Sigmoid colon (tissue), 7 donors: ENCODE measurements at places on chromosomes 6 and 20. TPM values are rescaled to one million over a fixed set of nuclear protein-coding genes. Genes with fewer than 3 reads are reported as not detected.

DNA sequence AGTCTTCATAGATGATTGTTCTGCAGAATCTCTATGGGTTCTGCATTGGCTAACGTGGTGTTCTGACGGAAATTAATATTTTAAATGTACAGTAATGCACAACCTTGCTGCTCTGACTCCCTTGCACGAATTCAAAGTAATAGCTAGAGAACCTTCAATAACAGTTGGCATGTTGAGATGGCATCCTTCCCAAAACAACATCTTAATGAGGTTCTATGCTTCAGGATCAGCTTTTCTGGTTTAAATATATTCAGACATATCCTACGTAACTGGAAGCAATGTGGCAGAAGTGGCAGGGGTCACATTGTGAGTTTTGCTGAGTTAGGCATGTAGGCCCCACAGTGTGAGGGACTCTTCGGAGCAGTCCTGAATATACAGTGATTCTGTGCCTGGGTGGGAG is 25.7 kb downstream of the DSE start:
- peaks cover 12% of the 10 kb centered on the region for H3K4me1 ChIP-seq
- no peak for DNase-seq
- no peaks in the 10 kb centered on the region for H3K27me3 ChIP-seq
- no peak overlapping the region for H3K27ac ChIP-seq
- H3K36me3 ChIP-seq = no peaks in the 10 kb centered on the region
- no peak overlapping the region for H3K4me3 ChIP-seq

DNA sequence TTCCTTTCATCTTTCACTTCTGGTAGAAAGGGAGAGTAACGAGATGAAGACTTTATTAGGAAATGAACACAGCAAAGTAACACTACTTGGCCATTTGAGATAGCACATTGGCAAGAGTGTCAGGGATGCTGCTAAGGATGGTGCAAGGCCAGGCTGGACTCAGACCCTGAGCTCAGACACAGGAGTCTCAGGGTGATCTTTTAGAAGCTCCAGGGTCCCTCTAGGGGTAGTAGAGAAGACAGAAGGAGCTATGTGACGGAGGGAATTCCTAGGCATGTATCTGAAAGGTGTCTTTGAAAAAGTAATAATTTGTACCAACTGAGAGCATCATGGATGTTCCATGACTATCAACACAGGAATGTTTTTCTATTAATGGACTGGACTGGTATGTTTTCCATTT is 436.5 kb downstream of the DHX35 start:
- DNase-seq = no peak
- no peak overlapping the region for H3K4me3 ChIP-seq
- no peaks in the 10 kb centered on the region for H3K27me3 ChIP-seq
- no peaks in the 10 kb centered on the region for H3K4me1 ChIP-seq

- no peaks in the 10 kb centered on the region for H3K27me3 ChIP-seq
- H3K36me3 ChIP-seq = no peaks in the 10 kb centered on the region
- no peaks in the 10 kb centered on the region for H3K4me1 ChIP-seq
- no peak overlapping the region for H3K4me3 ChIP-seq
- no peak overlapping the region for H3K27ac ChIP-seq
- DNase-seq = no peak
These were observed 27.4 kb downstream of the KCNQ5 start for GRCh38 chr6:72649032-72649984.

DNA sequence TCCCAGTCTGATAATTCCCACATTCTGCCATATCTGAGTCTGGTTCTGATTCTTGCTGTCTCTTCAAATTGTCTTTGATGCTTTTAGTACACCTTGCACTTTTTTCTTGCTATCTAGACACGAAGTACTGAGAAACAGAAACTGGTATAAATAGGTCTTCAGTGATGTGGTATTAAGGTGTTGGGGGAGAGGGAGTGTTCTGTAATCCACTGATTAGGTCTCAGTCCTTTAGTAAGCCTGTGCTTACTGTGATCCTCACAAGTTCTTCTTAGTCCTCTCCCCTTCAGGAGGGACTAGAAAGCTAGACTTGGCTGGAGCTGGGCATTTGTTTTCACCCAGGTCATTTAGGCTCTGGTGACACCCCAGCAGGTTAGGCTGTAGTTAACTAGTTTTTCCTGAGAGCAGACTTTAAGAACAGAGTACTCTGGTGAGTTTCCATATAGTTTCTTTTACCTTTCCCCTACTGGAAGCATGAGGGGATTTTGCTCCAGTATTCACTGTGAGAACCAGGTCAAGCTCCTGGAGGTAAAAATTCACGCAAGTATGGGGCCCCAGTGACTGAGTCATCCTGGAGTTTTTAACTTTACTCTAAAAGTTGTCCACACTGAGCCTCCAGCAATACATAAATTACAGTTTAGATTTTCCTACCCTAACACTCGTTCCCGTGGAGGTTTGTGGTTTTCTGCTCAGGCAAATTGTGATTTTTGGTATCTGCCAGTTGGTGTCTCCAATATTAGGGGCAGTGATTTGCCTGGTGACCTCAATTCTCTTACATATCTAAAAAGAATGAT is 154.6 kb downstream of the CDKAL1 start:
- no peaks in the 10 kb centered on the region for H3K27me3 ChIP-seq
- H3K27ac ChIP-seq = no peak overlapping the region
- H3K4me3 ChIP-seq = no peak overlapping the region

GRCh38 chr6:160917572-160917971 is 74.0 kb upstream of the MAP3K4 start:
- H3K4me1 ChIP-seq = no peaks in the 10 kb centered on the region
- no peak overlapping the region for H3K27ac ChIP-seq
- H3K36me3 ChIP-seq = no peaks in the 10 kb centered on the region
- no peak for DNase-seq
- no peaks in the 10 kb centered on the region for H3K27me3 ChIP-seq

- no peaks in the 10 kb centered on the region for H3K4me1 ChIP-seq
- H3K27me3 ChIP-seq = no peaks in the 10 kb centered on the region
- no peak overlapping the region for H3K4me3 ChIP-seq
- H3K36me3 ChIP-seq = no peaks in the 10 kb centered on the region
- no peak overlapping the region for H3K27ac ChIP-seq
These were observed 176.7 kb upstream of the BTBD3 start for GRCh38 chr20:11740975-11741374.

Gene HLA-DOA
- polyA plus RNA-seq = 42.0 TPM

- DNase-seq = no peak
- H3K27me3 ChIP-seq = no peaks in the 10 kb centered on the region
- no peak overlapping the region for H3K4me3 ChIP-seq
These were observed 28.2 kb downstream of the CBFA2T2 start for GRCh38 chr20:33518071-33518470.

Gene TBC1D7
- 33.6 TPM for polyA plus RNA-seq

DNA sequence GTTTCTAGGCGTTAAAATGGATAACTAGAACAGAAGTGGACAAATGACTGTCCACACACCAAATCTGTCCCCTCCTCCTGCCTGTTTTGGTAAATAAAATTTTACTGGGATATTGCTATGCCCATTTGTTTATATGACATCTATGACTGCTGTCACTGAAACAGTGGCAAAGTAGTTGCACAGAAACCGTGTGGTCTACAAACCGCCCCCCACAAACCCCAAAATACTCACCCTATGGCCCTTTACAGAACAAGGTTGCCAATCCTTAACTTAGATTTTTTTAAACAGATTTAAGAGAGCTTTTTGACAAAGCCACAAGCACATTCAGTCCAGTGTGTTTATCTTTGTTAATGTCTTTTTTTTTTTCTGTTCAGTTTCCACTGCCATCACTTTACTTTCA is 137.8 kb downstream of the MTFR2 start:
- H3K27ac ChIP-seq = no peak overlapping the region
- no peaks in the 10 kb centered on the region for H3K36me3 ChIP-seq
- H3K27me3 ChIP-seq = peaks cover 7% of the 10 kb centered on the region
- H3K4me1 ChIP-seq = no peaks in the 10 kb centered on the region
- DNase-seq = no peak

DNA sequence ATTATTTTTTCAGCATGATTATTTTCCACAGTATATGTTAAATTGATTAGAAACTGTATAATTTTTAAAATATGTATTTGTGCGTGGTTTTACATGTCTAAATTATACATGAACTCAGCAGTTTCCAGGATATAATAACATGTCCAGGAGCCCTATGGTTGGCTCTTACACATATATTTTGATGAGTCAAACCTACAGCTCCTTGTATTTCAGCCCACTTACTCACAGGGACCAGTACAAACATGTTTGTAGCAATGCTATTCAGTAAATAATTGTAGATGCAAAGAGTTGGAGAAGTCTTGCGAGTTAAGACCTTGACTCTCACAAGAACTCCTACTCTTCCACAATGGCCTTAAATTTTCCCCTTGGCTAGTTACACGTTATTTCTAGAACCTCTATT is 107.2 kb upstream of the SASH1 start:
- H3K27me3 ChIP-seq = no peaks in the 10 kb centered on the region
- peaks cover 33% of the 10 kb centered on the region for H3K4me1 ChIP-seq

GRCh38 chr6:35810971-35811698 is 6.0 kb downstream of the LHFPL5 start:
- H3K36me3 ChIP-seq = no peaks in the 10 kb centered on the region
- H3K4me3 ChIP-seq = no peak overlapping the region
- no peaks in the 10 kb centered on the region for H3K4me1 ChIP-seq

GRCh38 chr20:44886266-44886651 is 754 bp downstream of the YWHAB start:
- peak overlapping the region; percentile 96 for H3K27ac ChIP-seq
- H3K27me3 ChIP-seq = no peaks in the 10 kb centered on the region
- peak overlapping the region; percentile 92 for H3K4me3 ChIP-seq
- H3K4me1 ChIP-seq = peaks cover 45% of the 10 kb centered on the region
- no peak for DNase-seq

DNA sequence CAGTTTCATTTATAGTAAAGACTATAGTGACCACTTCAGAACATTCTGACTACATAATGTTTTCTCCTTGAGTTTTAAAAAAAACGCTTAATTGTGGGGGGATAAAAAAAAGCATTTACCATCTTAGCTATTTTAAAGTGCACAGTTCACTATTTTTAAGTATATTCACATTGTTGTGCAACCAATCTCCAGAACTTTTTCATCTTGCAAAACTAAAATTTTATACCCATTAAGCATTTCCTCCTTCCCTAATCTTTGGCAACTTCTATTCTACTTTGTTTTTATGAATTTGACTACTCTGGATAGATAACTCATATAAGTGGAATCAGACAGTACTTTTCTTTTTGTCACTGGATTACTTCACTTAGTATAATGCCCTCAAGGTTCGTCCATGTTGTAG is 62.3 kb downstream of the FKBP5 start:
- no peak for DNase-seq
- peak overlapping the region; percentile 2 for H3K27ac ChIP-seq
- peaks cover 16% of the 10 kb centered on the region for H3K36me3 ChIP-seq

Gene FOXP4
- 19.5 TPM for polyA plus RNA-seq

DNA sequence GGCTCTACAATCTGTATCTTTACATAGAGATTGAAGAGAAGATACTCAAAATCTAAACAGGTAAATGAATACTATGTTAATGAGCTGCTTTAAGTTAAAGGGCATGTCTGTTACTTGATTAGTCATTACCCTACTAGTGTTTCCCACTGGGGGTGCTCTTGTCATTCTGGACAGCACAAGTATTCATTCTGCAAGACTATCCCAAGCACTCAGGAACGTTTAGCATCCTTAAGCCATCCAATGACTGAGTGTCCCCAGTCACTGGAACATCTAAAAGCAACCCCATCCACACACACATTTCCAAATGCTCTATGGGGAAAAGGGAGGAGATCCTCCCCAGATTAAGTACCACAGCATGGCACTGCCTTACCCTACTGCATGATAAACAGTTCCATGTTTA is 25.7 kb downstream of the EZR start:
- H3K27ac ChIP-seq = no peak overlapping the region
- H3K36me3 ChIP-seq = no peaks in the 10 kb centered on the region
- H3K27me3 ChIP-seq = no peaks in the 10 kb centered on the region
- H3K4me3 ChIP-seq = no peak overlapping the region
- DNase-seq = no peak

- peaks cover 9% of the 10 kb centered on the region for H3K36me3 ChIP-seq
- H3K27me3 ChIP-seq = no peaks in the 10 kb centered on the region
- H3K4me1 ChIP-seq = peaks cover 5% of the 10 kb centered on the region
- no peak for DNase-seq
- H3K4me3 ChIP-seq = no peak overlapping the region
These were observed 164.9 kb downstream of the TMEM242 start for GRCh38 chr6:157158456-157158855.

Gene CCDC170
- polyA plus RNA-seq = 0.66 TPM

DNA sequence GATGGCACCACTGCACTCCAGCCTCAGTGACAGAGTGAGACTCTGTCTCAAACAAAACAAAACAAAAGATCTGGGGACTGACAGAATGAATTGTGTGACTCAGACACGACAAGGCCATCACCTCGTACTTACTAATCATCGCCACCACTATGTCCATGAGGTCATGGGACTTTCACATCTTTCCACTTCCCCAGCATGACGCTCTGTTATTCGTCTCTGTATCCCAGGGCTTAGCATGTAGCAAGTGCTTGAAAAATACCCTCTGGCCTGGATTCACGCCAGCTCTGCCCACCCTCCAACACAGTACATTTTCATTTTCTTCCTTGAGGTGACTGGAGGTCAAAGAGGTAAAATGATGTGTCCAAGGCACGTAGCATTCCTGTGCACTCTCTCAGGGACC is 27.8 kb downstream of the FGD2 start:
- H3K4me3 ChIP-seq = no peak overlapping the region
- no peak overlapping the region for H3K27ac ChIP-seq
- no peak for DNase-seq
- no peaks in the 10 kb centered on the region for H3K27me3 ChIP-seq

DNA sequence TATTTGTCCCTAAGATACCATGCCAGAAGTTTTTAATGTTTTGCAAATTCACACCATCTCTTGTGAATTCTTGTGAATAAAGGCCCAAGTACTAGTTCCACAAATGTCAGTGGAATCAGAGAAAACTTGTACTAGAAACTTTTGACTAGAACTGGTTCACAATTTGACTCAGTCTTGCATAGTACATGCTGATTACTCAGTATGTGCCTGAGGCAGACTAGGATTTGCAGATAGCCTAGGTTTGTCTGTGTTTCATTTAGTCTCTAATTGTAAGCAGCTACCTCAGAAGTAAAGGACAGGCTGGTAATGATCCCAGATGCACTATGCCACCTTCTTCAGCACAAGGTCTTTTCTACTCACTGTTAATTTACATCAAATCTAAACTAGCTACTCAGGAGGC is 34.2 kb upstream of the GSTA4 start:
- H3K36me3 ChIP-seq = peaks cover 76% of the 10 kb centered on the region
- no peaks in the 10 kb centered on the region for H3K27me3 ChIP-seq
- H3K27ac ChIP-seq = no peak overlapping the region
- no peak overlapping the region for H3K4me3 ChIP-seq

DNA sequence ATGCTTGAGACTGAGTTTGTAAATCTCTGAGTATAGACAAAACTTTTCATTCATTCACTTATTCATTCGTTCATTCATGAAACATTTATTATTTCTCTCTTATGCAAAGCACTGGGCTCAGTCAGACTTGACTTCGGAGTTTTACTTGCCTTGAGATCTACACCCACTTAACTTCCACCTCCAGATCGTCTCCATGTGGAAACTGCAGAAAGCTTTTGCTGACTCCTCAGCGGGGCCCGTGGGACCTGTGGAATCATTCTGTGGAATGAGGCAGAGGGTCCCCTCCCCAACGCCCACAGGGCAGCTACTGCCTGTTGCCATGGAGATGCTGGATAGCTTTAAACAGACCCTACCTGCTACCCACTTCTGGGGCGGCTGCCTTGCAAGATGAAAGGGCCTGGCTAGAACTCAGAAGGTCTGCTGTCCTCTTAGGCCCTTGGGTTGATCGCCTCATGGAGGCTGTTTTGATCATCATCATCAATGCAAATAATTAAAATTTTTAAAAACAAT is 66.4 kb upstream of the KCNG1 start:
- no peak overlapping the region for H3K4me3 ChIP-seq
- H3K27me3 ChIP-seq = peaks cover 56% of the 10 kb centered on the region

Gene SIRPD
- not detected for polyA plus RNA-seq
